ENCODE measurements at places on chromosomes 6 and 20.

DNA sequence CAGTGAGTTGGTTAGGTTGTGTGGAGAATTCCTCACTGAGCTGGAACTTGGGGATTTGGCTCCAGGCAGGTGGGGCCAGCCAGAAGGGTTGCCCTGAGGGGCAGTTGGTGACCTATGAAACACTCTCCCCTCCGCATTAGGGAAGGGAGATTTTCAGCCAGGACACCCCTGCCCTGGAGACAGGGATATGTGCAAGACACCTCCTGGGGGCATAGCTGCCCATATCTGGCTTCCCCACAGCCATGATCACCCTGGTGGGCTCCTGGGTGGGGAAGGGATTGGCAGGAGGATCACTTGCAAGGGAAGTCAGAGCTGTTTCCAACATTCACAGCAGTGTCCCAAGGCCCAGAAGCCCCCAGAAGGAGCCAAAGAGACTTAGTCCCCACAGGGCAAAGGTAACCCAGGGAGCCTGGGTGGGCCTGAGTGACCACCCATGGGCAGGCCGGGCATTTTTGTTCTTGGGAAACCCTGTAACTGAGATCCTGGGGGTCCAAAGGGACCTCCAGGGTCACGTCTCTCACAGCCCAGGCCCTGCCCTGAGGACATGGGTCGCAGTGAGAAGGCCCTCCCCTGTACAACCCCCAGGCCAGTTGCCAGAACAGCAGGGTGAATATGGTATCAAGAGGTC is 145.8 kb downstream of the MRPL14 start:
- DNase-seq = peak; percentile 47

DNA sequence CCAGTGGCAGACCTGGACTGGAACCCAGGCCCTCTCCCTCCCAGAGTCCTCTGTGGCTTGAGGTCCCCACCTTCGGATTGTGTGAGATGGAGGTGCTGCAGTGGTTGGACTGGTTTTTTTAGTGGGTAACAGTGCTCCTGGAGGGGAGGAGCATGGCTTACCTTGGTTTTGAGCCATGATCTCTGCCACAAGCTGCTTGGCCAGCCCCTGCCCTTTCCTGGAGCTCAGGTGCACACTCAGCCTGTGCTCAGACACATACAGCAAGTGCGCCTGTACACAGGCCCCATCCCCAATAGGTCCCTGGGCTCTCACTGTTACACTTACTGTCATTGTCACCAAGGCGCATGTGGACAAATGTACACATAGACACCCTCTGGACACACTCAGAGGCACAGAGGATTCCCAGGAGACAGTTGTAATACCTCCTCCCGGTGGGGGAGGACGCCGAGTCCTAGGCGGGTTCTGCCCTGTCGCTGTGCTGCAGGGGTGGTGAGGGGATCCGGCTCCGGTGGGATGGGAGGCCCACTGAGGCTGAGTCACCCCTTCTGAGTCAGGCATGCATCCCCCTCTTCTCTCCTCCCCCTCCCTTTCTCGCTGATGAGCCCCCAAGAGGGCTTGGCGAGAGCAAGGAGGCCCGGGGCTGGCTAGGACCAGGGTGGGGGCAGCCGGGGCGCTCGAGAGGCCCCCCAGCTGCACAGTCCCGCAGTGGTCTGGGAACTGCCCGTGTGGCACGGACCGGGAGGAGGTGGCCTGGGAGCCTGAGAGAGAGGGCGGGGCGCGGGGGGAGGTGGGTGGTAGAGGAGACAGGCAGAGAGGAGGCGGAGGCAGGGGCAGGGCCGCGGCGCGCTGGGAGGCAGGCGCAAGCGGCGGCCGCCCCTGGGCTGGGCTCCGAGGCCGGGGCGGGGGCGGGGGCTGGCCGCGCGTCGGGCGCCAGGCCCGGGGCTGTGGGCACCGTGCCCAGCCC is 522 bp upstream of the EPB41L1 start:
- peak; percentile 89 for DNase-seq

DNA sequence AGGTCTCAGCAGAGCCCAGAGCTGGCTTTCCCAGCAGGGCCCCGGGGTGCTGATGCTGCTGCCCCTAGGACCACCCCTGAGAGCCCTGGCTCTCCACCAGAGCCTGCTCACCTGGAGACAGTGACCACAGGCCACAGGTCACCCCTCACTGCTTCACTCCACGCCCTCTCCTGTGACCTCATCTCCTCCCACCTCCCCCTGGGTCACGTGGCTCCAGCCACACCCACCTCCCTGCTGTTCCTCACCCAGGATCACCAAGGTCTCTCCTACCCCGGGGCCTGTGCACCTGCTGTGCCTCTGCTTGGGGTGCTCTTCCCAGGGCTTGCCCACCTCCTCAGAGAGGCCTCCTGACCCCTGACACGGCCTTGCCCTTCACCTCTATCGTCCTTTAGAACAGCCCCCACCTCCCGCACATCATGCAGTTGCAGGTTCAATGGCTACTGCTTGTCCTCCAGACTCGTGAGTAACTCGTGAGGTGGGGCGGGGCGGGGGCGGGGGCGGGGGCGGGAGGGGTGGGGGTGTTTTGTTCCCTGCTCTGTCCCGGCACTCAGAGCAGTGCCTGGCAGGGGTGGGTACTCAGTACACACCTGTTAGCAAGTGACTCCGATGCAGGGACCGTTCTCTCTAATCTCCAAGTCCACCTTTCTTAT is 468.0 kb downstream of the PREX1 start:
- no peak for DNase-seq

GRCh38 chr6:264626-265025 is 27.7 kb upstream of the DUSP22 start:
- DNase-seq = no peak

DNA sequence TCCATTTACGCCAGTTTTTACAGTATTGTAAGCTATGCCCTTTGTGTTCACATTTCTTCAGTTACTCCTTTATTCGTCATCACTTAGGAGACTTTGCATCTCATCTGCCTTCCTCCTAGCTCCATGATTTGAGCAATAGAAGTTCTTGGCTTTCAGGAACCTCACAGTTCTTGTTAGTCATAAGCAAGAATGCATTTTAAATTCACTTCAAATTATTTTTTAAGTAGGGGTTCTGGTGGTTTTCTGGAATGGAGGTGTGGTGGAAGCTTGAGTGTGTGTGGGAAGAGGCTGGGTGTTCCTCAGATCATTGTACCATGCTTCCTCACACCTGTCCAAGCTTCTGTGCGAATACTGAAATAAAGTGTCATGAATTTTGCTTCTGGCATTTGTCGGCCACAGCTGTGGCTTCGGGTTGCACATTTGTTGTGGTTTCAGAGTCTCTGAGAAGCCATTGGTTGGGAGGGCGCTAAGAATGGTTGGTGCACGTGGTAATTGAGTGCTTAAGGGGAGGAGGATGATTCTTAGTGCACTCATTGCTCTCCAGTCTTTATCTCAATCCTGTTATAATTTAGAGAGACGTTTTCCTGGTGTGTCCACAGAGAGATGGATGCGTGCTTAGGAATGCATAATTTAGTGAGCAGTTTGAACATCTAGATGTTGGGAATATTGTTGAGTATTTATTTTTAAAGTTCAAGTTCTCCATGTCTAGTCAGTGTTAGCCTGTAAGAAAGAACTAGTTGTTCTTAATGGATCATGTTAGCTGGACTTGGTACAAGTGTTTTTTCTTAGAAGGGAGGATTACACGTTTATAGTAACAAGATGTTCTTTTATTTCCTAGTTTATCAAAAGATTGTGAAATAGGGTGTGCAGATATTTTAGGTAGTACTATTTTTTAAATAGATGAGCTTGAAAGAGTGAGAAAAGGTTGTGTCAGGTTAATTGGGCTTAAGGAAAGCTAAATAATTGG is 31.9 kb downstream of the FOXO3 start:
- DNase-seq = peak; percentile 79

DNA sequence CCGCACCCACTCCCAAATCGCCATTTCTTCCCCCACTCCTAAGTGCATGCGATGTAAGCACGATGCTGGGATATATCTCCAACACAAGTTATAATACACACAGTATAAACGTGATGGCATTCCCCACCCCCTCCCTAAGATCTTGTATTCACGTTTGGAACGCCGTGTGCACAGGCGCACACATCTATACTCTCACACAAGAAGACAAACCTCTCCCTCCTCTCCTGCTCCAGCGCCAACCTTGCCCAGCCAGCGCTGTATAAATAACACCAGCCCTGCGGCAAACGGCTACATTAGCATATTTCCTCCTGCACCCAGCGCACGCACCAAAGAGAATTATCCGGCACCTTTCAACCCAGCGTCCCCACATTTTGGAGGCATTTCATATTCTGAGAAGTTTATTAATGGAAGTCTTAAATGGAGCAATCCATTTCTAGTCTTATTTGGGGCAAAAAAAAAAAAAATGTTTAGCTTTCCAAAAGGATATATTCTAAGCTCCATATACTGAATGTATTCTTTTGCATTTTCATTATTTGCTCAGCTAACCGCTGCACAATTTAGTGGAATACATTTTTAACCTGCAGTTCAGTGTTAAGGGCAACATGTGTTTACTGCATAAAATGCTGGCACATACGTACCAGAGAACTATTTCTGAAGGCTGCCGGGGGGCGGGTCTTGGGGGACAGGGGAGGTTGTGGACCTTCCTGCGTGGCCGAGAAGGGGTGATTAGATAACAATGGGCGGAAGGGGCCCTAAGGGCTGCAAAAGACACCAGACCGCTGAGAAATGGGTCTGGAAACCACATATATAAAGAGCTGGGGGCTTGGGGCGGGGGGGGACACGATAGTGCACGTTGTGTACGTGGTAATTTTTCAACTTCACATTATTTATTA is 1.1 kb upstream of the SLC22A23 start:
- DNase-seq = no peak

DNA sequence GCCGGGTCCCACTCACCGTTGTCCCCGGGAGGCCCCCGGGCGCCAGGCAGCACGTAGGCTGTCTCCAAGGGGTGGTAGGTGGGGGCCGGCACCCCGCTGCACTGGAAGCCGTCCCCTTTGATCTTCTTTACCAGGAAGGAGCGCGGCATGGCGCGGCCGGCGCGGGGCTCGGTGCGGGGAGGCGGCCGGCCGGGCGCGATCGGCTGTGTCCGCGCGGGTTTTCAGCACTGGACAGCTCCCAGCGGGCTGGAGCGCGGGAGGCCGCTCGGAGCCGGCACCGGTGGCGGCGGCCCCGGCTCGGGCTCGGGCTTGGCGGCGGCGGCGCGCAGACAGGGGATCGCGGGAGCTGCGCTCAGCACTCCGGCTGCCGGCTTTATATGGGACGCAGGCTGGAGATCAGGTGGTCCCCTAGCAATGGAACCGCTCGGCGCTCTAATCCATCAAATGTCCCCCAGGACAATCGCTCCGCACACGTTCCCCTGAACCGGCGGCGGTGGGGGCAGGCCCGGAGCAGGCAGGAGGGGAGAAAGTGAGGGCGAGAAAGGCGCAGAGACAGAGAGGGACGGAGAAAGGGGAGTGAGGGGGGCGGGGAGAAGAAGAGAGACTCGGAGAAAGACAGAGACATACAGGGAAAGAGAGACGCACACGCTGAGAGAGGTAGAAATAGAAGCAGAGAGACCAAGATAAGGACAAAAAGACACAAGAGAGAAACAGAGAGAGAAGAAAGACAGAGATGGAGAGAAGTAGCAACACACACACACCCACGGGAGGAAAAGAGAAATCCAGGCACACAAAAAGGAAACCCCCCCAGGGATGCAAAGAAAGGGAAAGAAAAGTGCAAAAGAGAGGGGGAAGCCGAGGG is at the start of gene SCRT2:
Gene SCRT2, minus strand, starts transcription at position 350 of the 862 bp plus-strand sequence. Its CDS starts 201 bp downstream, at position 149.
- DNase-seq = no peak

GRCh38 chr20:25005220-25005619 is 12.7 kb upstream of the APMAP start:
- DNase-seq = no peak

- DNase-seq = no peak
Observed at GRCh38 chr6:107841275-107841670, 17.2 kb upstream of the SCML4 start.

- no peak for DNase-seq
Observed at GRCh38 chr6:154447954-154448353, 62.5 kb downstream of the CNKSR3 start.

DNA sequence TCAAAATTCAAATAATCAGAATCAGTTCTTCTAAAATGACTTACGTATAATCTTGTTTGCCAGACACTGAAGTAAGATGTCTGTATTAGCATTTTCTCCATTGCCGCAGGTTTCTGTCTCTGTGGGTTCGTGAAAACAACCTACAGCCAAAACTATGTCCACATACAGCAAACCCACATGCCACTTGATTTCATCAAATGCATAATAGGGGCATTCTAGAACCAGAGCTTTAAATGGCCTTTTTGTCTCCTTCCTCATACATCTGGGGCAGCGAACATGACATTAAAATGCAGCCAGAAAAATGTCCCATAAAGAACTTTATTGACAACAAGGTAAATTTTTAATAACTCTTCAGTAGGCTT is 90.2 kb upstream of the QKI start:
- DNase-seq = no peak

- DNase-seq = no peak
Observed at GRCh38 chr6:31582230-31582643, at the start of gene LTB. Gene LTB, minus strand, starts transcription at chr6:31582424. Its CDS starts 7 bp downstream, at chr6:31582417.

- DNase-seq = no peak
Observed at GRCh38 chr6:34547701-34548644, 8.2 kb downstream of the SPDEF start.

- DNase-seq = no peak
Observed at GRCh38 chr6:104449918-104450317, 409.8 kb downstream of the HACE1 start.

- no peak for DNase-seq
Observed at GRCh38 chr20:36196676-36197075, 39.6 kb upstream of the AAR2 start.

GRCh38 chr6:53119772-53120409 is 28.8 kb downstream of the GCM1 start:
- no peak for DNase-seq

DNA sequence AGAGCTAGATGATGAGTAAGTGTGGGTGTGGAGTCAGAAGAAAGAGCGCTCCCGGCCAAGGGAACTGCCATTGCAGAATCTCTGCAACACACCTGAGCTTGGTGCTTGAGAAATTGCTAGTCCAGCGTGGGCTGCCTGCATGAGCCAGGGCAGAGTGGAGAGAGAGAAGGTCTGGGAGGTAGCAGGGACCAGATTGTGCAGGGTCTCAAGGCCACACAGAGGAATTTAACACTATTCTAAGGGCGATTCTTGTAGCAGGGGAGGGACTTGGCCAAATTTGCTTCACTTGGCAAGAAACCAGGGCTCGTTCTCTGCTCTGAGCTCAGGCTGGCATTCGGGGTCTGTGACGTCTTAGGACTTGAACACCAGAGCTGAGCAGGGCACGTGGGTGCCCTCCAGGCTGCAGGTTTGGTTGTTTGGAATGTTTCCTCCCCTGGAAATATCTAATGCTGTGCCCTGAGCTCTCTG is 53.5 kb downstream of the BCAS4 start:
- no peak for DNase-seq

DNA sequence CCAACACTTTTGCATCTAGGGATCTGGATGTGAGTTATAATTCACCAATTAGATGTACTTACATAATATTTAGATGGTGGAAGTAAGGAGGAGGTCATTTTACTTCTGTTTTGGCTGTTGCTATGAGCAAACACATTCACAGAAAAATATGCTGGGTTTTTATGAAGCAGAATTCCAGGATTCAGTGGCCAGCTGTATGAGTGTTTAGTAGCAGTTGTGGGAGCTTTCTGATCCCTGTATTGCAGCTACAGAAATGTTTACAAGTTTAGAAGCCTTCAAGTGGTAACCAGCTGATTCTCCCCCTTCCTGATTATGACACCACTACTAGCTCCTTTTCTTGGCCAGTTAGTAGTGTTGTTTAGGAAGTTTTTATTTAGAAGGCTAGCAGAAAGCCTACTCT is 177.0 kb downstream of the TENT5A start:
- DNase-seq = no peak
